ENCODE measurements at places on chromosomes 7 and 10. TPM values are rescaled to one million over a fixed set of nuclear protein-coding genes. Genes with fewer than 3 reads are reported as not detected.
A peak's percentile ranks its signal among the peaks of the same experiment; 100 is the strongest.

The JCAD gene
- 36.1 TPM for polyA plus RNA-seq

DNA sequence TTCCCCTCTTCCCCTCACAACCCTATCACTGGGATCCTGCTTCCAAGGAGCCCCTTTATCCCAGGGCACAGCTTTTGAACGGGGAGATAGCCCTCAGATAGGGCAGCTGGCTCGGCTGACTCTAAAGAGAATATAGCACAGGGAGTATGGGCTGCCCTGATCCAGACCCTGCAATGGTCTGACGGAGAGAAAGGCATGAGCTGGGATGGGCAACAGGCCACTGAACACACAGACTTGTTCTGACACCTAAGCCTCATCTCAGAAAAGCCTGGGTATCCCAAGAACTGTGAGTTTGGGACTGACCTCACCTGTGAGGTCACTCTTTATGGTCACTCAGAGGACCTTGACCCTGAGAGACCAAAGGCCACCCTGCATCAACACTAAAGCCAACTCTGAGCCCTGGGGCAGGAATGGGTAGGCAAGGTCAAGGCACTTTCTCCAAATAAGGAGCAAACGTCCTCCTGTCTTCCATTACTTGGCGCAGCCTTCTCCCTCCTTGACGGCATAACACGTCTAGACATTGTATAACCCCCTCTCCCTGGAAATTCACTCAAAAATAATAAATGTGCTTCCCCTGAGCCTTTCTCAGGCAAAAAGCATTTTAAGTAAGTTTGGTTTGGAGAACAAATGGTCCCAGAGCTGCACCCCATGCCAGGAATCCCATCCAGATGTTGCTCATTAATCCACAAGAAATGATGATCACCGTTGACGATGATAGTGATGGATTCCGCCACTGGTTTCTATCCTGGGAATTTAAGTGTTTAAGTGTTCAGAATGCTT, 8.2 kb upstream of the LRRC18 start:
- no peak for DNase-seq

DNA sequence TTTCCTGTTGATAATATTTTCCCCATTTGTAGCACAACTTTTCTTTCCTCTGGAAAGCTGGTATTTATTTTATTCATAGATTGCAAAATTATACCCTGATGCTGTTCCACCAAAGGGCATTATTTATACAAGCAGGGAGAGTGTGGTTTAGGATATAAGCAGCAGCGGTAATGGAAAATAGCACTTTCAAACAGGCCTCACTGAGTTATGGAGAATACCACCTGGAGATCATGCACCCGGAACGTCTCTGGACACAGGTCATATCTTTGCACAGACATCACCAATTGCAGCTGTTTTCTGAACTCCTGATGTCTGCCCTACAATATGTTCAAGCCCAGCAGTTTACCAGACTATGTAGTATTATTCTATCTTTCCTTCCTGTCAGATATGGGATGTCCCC, 2.0 kb upstream of the CALD1 start:
- no peak for DNase-seq

- no peak for DNase-seq
Observed at GRCh38 chr7:7736671-7737070, 18.3 kb upstream of the RPA3 start.

GRCh38 chr10:64040781-64041180, 519.6 kb downstream of the REEP3 start:
- DNase-seq: no peak

DNA sequence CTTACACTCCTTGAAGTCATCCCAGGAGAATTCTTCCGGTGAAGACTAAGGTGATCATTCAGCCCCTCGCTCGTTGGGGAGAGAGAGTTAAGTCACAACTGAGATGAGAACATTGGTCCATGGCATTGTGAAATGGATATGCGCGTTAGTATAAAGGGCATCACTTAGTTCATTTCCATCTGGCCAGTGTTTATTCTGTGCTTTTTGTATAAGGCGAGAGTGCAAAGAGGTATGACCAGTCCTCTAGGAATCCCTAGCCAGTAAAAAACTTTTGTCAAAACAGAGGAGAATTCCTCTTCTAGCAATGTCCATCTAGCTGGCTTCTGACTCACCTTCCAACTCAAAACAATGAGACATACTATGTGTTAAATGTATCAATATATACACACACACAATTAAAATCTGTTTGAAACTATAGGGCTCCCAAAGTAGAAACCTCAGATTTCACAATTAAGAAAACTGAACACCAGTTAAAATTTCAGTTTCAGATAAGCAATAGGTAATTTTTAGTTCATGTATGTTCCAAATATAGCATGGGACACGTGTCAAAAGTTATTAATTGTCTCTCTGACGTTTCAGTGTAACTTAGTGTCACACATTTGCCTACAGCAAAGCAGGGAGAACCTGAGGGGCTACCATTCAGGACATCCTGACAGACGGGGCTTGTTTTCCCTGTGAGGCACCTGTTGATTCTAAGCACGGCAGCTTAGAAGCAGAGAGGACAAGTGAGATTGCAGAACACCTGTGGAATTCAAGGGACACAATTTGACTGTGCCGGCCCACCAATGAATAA, 158.9 kb downstream of the KLF6 start:
- no peak for DNase-seq

DNA sequence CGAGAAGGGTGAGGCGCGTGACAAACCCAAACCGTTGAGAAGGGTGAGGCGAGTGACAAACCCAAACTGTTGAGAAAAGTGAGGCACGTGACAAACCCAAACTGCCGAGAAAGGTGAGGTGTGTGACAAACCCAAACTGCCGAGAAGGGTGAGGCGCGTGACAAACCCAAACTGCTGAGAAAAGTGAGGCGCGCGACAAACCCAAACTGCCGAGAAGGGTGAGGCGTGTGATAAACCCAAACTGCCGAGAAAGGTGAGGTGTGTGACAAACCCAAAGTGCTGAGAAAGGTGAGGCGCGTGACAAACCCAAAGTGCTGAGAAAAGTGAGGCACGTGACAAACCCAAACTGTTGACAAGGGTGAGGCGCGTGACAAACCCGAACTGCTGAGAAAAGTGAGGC, 25.0 kb downstream of the ESYT2 start:
- DNase-seq: no peak

- DNase-seq: no peak
Observed at GRCh38 chr10:79150444-79150754, 81.6 kb downstream of the ZMIZ1 start.

GRCh38 chr7:131249003-131249402, 78.7 kb upstream of the MKLN1 start:
- no peak for DNase-seq

DNA sequence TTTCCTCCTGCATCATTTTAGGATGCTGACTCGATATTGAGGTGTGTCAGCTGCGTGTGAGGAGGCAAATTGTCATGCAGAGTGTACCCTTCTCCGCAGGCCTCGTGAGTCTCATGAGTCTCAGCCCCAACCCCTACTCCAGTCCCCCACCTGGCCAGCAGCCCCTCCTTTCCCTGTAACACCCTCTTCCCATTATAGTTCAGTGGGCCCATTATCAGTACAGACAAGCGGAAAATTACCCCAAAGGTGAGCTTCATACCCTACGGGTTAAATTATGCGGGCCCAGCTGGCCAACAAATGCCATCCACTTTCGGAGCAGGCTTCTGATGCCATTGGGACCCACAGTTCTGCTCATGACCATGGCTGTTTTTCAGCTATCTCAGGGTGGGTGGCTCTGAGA, 25.2 kb downstream of the SFTPD start:
- no peak for DNase-seq

- DNase-seq: peak; percentile 90
Observed at GRCh38 chr10:132516771-132517725, 20.5 kb upstream of the INPP5A start.

- DNase-seq: no peak
Observed at GRCh38 chr10:69732147-69732825, 69.4 kb upstream of the COL13A1 start.

GRCh38 chr10:86759073-86759672, 2.8 kb downstream of the BMPR1A start:
- DNase-seq: no peak

DNA sequence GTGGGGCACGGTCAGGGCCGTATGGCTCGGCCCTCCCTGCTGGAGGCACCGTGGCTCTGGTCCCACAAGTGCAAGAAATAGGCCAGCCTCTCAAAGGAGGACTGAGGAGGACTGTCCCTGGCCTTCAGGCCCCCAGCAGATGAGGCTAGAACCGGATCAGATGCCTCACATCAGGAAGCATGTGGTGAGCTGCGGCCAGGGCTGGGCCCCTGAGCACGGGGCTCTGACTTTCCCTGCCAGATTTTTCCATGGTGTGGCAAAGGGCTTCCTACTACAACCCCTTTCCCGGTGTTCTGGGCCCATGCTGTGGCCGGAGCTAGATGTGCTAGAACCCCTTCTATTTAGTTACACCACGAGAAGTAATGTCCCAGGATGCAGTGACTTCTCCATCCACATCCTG, 100.4 kb downstream of the TCERG1L start:
- DNase-seq: no peak

GRCh38 chr7:30873656-30874055, 38.0 kb upstream of the AQP1 start:
- no peak for DNase-seq

The MARVELD1 gene
- 36.4 TPM for polyA plus RNA-seq

GRCh38 chr10:26374426-26374825, 63.7 kb upstream of the APBB1IP start:
- no peak for DNase-seq

The SMKR1 gene
- 3.5 TPM for polyA plus RNA-seq

DNA sequence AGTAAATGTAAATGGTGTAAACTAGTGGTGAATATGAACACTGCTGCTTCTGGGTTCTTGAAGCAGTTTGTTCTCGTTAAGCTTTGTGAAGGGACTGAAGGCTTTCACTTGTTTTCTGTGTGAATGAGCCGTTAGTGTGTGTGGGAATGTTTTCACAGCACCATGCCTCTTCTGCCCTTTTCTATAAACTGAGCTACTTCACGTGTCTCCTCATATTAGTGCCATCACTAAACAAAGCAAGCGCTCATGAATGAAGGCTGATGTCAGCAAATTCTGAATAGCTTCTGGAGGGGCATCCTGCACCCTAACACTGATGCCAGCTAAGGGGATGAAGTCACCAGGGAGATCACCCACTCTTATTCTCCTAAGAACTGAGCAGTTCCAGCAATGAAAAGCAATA, 205.6 kb upstream of the ETV1 start:
- DNase-seq: no peak

DNA sequence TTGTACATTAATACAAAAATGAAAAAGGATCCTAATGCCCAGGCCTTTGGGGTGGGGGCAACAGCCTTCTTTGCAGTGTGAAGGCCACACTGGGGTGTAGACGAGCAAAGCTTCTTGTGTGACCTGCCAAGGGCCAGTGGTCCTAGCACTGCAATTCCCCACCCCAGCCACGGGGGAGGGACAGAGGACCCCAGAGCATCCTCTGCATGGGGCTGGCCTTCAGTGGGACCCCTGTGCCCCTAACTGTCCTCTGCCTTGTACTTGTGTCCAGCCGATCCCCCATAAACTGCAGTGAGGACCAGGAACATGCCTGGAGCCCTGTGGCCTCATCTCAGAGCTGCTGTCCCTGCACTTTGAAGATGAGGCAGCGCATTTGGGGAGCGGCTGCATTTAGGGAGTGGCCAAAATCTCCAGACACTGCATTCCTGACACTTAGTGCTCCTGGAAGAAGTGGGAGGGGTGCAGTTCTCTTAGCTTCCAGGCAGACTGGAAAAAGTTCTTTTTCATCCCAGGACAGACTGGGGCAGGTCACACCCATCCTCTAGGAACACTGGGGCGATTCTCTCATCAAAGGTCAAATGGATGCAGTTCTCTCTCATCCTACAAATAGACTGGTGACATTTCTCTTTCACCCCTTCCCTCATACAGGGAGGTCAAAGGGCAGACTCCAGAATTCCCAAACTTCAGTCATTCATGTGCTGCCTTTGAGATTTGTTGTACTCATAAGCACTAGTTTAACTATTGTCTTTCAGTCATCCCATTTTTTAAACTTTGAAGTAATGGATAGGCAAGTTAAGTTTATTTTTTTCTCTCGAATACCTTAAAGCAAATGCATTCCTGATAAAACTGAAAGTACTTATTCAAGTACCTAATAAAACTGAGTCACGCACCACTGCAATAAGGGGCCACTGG, 922 bp upstream of the MYO1G start:
- no peak for DNase-seq

The LDB3 gene
- 1.2 TPM for polyA plus RNA-seq

The ITGB8 gene
- polyA plus RNA-seq: 31.5 TPM

DNA sequence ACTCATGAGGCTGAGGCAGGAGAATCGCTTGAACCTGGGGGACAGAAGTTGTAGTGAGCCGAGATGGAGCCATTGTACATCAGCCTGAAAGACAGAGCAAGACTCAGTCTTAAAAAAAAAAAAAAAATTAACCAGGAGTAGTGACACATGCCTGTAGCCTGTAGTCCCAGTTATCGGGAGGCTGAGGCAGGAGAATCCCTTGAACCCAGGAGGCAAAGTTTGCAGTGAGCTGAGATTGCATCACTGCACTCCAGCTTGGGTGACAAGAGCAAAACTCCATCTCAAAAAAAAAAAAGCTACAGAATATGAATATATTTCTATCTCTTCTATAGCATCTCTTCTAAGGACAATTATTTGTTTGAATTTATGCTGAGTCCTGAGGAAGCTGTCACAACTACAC, 6.5 kb downstream of the AZGP1 start:
- no peak for DNase-seq

The FZD8 gene
- 13.8 TPM for polyA plus RNA-seq

The PCBD1 gene
- 114 TPM for polyA plus RNA-seq

The VSTM2A gene
- polyA plus RNA-seq: 2.7 TPM

DNA sequence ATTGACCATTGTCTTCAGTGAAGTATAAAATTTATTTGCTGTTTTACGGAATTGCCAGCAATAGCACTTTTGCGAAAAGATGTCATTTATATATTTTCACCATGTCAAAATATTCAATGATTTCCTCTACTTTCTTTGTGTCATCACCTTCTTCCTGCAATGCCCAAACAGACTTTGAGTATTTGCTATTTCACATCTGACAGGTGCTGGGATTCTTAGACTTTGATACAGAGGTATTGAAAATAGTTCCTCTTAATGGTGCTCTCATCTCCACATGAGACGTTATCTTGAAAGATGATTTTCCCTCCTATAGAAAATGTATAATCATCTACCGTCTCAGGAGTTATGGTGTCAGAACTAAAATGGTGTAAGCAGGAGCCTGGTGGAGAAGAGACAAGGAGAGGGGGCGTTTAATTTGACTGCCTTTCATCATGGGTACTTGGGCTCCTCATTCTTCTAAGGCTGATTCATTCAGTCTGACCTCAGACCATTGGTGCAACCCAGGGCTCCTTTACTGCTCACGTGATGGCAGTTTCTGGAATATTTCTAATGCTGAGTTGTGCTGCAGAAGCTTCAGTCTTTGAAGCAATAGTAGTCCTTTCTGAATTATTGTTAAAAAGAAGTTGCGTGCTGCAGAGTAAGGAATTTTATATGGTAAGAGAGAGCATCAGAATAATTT, 404.6 kb downstream of the PHTF2 start:
- no peak for DNase-seq

The H2BK1 gene
- not detected for polyA plus RNA-seq

DNA sequence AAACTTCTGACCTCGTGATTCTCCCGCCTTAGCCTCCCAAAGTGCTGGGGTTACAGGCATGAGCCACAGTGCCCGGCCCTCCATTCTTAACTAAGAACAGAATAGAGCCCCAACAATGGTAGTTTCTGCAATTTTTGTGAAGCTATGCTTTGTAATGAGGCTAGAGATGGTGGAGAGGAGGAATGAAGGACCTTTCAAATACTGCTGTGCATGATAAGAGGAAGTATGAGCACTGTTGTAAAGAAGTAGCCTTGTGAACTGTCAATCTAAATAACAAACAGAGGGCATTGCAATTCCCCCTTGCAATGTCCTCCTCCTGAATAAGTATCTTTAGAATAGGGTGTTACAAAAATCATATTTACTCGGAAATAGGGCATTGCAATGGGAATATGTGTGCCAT, 70.2 kb downstream of the EVX1 start:
- no peak for DNase-seq

The CALCR gene
- 0.78 TPM for polyA plus RNA-seq

GRCh38 chr7:69260023-69260422, 338.3 kb upstream of the AUTS2 start:
- DNase-seq: no peak
